ENCODE measurements at places on chromosomes 3 and 15. TPM values are rescaled to one million over a fixed set of nuclear protein-coding genes. Genes with fewer than 3 reads are reported as not detected.

Gene SLC22A14
- 1.1 TPM for total RNA-seq

Gene EPB42
- 0.87 TPM for total RNA-seq

Gene RHCG
- total RNA-seq = 3.8 TPM

Gene PDIA5
- 9.7 TPM for total RNA-seq

Gene GHSR
- total RNA-seq = not detected

Gene RBPMS2
- total RNA-seq = 0.22 TPM

Gene SOX2
- 79.1 TPM for total RNA-seq

Gene ADCY5
- total RNA-seq = 0.79 TPM

Gene PAQR9
- 1.6 TPM for total RNA-seq

Gene ATP13A5
- total RNA-seq = 1.0 TPM

Gene GYG1
- total RNA-seq = 25.5 TPM

Gene PRTG
- 3.9 TPM for total RNA-seq

Gene KNG1
- not detected for total RNA-seq

Gene HPS3
- total RNA-seq = 10.3 TPM

Gene LRRK1
- 6.6 TPM for total RNA-seq

Gene ADAM10
- 119 TPM for total RNA-seq

Gene CHRNA7
- 0.61 TPM for total RNA-seq

Gene DPP8
- total RNA-seq = 18.9 TPM

All from motor neuron (in vitro differentiated cells).